ENCODE measurements at places on chromosomes 1 and 21. TPM values are rescaled to one million over a fixed set of nuclear protein-coding genes. Genes with fewer than 3 reads are reported as not detected.

- H3K27ac ChIP-seq = no peak overlapping the region
- no peak overlapping the region for H3K4me3 ChIP-seq
- DNase-seq = no peak
- no peaks in the 10 kb centered on the region for H3K36me3 ChIP-seq
Observed at GRCh38 chr1:103111926-103112325, 3.6 kb upstream of the COL11A1 start.

- H3K27ac ChIP-seq = no peak overlapping the region
- no peak for DNase-seq
- H3K36me3 ChIP-seq = no peaks in the 10 kb centered on the region
- no peak overlapping the region for H3K4me3 ChIP-seq
Observed at GRCh38 chr1:165496501-165496900, 47.3 kb upstream of the LRRC52 start.

DNA sequence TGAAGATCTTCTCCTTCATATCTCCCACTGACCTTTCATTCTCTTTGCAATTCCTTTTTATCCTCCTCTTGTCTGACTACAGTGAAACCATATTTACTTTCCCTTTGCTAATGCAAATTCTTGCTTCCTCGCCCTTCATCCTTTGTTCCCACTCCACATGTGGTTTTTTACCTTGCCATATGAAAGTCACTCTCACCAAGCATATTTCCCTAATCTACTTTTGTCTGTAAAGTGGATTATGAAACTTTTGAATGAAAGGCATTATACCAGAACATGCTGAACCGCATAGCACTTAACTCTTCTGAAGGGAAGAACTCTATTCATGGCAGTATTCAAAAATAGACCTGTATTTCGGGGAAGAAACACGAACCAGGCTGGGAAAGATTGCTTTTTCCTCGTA lies 8.0 kb upstream of the TMPRSS15 start:
- no peak overlapping the region for H3K4me3 ChIP-seq
- no peaks in the 10 kb centered on the region for H3K36me3 ChIP-seq
- H3K4me1 ChIP-seq = no peaks in the 10 kb centered on the region
- H3K27ac ChIP-seq = no peak overlapping the region

The SERTAD4 gene
- polyA plus RNA-seq = not detected

The RGS13 gene
- not detected for polyA plus RNA-seq

Data from immature natural killer cell (primary cell).